ENCODE measurements at places on chromosomes 6 and 20. TPM values are rescaled to one million over a fixed set of nuclear protein-coding genes. Genes with fewer than 3 reads are reported as not detected.
A peak's percentile ranks its signal among the peaks of the same experiment; 100 is the strongest.

DNA sequence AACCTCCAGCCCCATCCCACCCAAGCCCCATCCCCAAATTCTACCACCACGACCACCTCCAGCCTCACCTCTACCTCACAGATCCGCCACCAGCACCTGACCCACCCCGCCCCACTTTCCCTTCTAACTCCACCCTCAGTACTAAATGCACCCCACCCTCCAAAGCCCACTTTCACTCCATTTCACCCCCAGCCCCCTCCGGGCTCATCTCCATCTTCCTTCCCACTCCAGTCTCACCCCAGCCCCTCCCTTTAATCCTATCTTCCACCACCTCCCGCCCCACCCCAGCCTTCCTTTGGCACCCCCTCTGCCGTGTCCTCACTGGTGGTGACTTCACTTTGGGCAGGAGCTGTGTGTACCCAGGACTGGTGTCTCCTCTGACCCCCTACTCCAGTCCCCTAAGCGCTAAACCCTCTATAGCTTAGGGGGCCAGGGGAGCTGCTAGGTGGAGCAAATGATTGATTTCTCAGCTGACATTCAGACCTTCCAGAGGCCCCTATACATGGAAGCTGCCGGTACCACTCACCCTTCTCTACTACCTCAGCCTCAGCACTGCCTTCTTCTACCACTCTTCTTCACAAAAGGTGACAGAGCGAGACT, 2.8 kb upstream of the NSFL1C start:
- DNase-seq = no peak
- H3K36me3 ChIP-seq = peaks cover 3% of the 10 kb centered on the region
- peaks cover 31% of the 10 kb centered on the region for H3K4me1 ChIP-seq
- no peak overlapping the region for H3K4me3 ChIP-seq
- H3K27me3 ChIP-seq = no peaks in the 10 kb centered on the region
- peak overlapping the region; percentile 56 for H3K27ac ChIP-seq

GRCh38 chr6:54992789-54993188, 146.2 kb downstream of the FAM83B start:
- DNase-seq = no peak
- H3K36me3 ChIP-seq = no peaks in the 10 kb centered on the region
- no peaks in the 10 kb centered on the region for H3K4me1 ChIP-seq
- H3K27me3 ChIP-seq = no peaks in the 10 kb centered on the region
- no peak overlapping the region for H3K4me3 ChIP-seq

CALHM4 gene
- 0.57 TPM for polyA plus RNA-seq

DNA sequence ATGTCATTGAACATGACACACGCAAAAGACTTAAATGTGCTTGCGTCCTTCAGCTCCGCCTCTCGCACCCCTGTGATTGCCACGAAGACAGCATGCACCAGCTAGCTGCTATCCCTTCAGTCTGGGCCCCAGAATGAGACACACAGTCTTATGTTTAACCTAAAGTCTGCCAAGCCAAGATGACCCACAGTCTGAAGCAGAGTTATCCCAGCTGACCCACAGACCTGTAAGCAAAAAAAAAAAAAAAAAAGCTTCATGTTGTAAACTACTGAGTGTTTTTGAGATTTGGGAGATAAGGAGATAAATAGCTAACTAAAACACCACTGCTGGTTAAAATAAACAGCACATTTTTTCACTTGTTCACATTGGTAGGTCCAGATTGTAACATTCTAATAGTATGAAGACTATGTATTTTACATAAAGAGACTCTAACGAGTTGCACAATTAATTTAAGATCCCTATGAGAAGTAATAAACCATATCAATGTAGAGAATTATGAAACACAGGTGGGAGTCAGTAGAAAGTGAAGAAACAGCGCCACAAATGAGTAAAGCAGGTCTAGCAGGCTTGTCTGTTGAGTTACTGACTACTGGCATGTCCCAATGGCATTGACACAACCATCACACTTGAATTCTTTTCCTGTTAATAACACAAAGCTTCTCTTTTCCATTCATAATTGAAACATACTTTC, 47.4 kb upstream of the CCDC28A start:
- no peaks in the 10 kb centered on the region for H3K36me3 ChIP-seq
- no peaks in the 10 kb centered on the region for H3K27me3 ChIP-seq
- H3K4me3 ChIP-seq = no peak overlapping the region
- DNase-seq = no peak
- H3K27ac ChIP-seq = no peak overlapping the region
- H3K4me1 ChIP-seq = peaks cover 5% of the 10 kb centered on the region

RIPPLY2 gene
- 0.60 TPM for polyA plus RNA-seq

FUT9 gene
- not detected for polyA plus RNA-seq

DNA sequence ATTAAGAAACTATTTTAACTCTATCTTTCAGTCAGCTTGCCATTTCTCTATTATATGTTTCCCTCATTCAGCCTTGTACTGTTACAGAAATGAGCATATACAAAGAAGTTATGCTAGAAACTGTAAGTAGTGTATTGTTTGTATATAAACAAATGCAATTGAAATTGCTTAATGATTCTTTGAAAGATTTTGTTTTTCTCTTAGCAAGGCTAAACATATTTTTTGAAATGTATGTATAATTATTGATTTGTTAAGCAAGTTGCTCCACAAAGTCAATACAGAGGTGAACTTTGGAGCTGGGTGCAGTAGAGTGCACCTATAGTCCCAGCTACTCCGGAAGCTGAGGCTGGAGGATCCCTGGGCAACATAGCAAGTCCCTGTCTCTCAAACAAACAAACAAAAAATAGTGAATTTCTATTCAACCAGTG, 253.6 kb downstream of the RNGTT start:
- H3K4me3 ChIP-seq = no peak overlapping the region
- no peaks in the 10 kb centered on the region for H3K27me3 ChIP-seq
